ENCODE measurements at places on chromosomes 2 and 18. TPM values are rescaled to one million over a fixed set of nuclear protein-coding genes. Genes with fewer than 3 reads are reported as not detected.

Gene FBXO48
- 0.46 TPM for polyA plus RNA-seq

DNA sequence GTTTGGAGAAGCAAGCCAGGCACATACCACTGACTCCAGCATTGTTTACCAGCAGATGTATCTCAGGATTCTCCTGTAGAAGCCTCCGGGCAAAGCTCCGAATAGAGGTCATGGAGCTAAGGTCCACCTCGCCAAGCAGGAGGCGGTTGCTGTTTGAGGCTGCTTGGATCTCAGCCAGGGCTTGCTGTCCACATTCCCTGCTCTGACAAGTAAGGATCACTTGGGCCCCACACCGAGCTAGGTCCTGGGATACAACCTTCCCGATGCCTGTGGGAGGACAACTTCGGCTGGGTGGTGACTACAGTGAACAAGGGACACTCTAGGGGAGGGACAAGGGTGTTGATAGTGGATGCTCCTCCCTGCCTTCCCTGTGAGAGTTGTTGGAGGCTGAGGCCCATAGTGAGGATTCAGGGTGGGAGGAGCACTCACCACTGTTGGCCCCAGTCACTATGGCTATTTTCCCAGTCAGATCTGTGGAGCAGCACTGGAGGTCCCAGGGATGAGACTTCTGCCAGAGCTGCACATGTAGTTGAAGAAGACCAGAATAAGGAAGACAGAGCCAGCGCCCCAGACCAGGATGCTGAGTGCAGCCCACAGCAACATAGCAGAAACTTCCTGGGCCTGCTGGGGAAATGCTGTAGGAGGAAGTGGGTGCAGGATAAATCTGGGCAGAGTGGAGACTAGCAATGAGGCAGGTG, 8.3 kb downstream of the C2orf81 start:
- no peak for DNase-seq

DNA sequence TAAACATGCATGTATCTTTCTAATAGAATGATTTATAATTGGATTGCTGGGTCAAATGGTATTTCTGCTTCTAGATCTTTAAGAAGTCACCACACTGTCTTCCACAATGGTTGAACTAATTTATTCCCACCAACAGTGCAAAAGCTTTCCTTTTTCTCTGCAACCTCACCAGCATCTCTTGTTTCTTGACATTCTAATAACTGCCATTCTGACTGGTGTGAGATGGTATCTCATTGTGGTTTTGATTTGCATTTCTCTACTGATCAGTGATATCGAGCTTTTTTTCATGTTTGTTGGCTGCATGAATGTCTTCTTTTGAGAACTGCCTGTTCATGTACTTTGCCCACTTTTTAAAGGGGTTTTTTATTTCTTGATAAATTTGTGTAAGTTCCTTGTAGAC, 182.5 kb downstream of the ANKRD44 start:
- no peak for DNase-seq

Gene GPBAR1
- 0.14 TPM for polyA plus RNA-seq

DNA sequence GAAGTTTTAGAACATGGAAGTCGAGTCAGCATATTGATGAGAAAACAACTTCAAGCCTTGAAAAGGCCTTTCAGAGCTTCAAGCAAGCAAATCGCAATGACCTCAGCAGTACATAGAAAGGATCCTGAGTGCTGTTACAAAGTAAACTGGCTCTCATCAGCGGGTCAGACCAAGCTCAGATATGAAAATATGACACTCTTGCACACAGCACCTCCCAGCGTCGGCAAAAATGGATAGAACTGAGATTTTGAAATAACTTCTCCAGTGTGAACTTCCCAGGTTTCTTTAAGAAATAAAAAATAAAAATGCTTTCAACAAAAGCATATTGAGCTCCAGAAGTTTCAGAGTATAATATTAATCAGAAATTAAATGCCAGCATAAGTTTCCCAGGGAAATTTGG, 296.9 kb downstream of the FBXO15 start:
- no peak for DNase-seq

DNA sequence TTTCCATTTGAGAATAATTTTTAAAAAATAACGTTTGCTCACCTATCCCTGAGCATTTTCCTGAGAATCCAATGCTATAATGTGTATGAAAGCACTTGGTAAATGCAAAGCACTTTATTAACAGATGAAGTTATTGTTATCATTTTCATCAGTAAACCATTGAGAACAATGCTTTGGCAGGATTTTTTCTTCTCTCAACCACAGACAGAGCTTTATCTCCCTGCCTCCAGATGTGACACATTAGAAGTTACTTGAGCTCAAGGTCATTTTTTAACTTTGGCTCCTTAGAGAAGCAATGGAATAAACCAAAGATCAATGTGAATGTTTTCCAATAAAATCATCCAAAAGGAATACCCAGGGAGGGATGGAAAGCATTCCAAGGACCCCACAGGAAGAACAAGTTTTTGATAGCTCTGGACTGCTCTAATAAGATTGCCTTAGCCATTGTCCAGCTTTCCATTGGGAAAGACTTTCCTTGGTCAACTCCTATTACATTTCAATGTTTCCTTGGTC, 118.9 kb upstream of the NT5C1B start:
- DNase-seq = peak; percentile 55

Measured in endothelial cell of umbilical vein (primary cell).